H1 (cell line): ENCODE measurements at places on chromosomes 2 and 18.

- H3K36me3 ChIP-seq, result no peaks in the 10 kb centered on the region
- H3K4me1 ChIP-seq, result no peaks in the 10 kb centered on the region
- H3K4me3 ChIP-seq, result no peak overlapping the region
- DNase-seq, result no peak
Observed at GRCh38 chr2:141020346-141020745, 1110.5 kb downstream of the LRP1B start.

DNA sequence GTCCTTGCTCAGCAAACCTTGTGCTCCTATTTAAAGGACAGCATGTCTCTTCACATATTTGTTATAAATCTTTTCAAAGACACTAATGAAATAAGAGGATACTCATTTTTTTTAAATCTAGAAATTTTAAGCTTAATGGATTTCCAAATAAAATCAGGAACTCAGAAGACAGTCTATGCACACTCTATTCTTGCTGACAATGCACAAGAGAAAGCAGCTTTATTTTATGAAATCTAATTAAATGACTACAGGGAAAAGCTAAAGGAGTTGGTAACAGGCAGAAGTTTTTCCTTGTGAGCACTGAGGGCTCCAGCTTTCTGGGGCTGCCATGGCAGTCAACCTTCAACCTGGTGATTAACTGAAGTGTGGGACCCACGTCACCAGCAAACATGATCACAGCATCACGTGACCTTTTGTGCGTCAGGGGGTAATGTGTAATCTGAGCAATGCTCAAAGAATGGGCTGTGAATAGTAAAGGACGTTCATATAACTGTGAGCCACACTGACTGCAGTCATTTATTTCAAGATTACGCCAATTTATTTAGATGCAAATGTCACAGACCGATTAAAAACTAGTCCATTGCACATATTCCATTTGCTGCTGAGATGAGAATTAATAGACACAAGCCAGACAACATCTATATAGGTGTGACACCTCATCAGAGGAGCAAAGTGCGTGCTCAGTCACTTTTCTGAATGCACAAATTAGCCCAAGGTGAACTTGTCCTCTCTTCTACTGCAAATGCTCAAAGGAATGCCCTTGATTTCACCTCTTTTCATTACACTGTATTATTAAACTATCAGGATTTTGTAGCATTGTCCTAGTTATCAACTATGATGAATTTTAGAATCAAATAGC, 11.6 kb upstream of the DNER start:
- H3K4me1 ChIP-seq, result no peaks in the 10 kb centered on the region
- no peak overlapping the region for H3K27ac ChIP-seq
- H3K27me3 ChIP-seq, result no peaks in the 10 kb centered on the region
- no peaks in the 10 kb centered on the region for H3K36me3 ChIP-seq
- no peak overlapping the region for H3K4me3 ChIP-seq

GRCh38 chr2:16728351-16729136, 62.9 kb upstream of the CYRIA start:
- no peak overlapping the region for H3K27ac ChIP-seq
- H3K27me3 ChIP-seq, result no peaks in the 10 kb centered on the region
- H3K4me3 ChIP-seq, result no peak overlapping the region
- H3K36me3 ChIP-seq, result no peaks in the 10 kb centered on the region
- H3K4me1 ChIP-seq, result no peaks in the 10 kb centered on the region

DNA sequence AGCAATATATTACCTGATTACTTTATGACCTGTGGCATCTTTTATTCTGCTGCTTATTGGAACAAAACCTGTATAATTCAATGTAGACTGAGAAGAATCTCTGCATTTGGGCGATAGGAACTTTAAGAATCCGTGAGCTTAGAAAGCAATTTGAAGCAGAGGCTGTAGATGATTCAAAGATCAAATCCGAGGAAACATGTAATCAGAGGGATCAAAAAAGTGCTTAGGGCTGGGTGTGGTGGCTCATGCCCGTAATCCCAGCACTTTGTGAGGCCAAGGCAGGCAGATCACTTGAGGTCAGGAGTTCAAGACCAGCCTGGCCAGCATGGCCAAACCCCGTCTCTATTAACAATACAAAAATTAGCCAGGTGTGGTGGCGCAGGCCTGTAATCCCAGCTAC, 198.4 kb downstream of the MTX2 start:
- no peaks in the 10 kb centered on the region for H3K27me3 ChIP-seq
- no peak for DNase-seq
- no peak overlapping the region for H3K27ac ChIP-seq
- no peaks in the 10 kb centered on the region for H3K36me3 ChIP-seq
- no peaks in the 10 kb centered on the region; the same call in 1 of the 2 replicates for H3K4me1 ChIP-seq
- H3K4me3 ChIP-seq, result no peak overlapping the region

DNA sequence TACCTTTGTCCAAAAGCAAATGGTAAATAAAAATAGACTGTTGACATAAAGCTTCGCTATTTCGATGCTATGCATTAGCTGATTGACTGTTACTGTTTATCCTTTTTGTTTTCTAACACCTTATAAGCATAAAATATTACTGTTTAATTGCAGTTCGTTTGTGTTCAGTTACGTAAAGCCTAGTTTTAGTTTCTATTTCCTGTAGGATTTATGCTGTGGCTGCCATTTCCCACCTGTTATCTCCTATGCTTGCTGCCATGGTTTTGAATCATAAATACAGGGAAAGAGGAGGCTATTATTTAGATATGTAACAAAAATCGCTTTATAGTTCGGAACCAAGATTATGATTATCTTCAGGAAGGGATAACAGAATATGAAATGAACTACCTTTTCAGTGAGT, 3.9 kb downstream of the TANK start:
- H3K36me3 ChIP-seq, result peaks cover 3% of the 10 kb centered on the region; the same call in 1 of the 2 replicates
- no peaks in the 10 kb centered on the region for H3K4me1 ChIP-seq
- H3K27ac ChIP-seq, result no peak overlapping the region
- H3K4me3 ChIP-seq, result no peak overlapping the region
- no peaks in the 10 kb centered on the region for H3K27me3 ChIP-seq

DNA sequence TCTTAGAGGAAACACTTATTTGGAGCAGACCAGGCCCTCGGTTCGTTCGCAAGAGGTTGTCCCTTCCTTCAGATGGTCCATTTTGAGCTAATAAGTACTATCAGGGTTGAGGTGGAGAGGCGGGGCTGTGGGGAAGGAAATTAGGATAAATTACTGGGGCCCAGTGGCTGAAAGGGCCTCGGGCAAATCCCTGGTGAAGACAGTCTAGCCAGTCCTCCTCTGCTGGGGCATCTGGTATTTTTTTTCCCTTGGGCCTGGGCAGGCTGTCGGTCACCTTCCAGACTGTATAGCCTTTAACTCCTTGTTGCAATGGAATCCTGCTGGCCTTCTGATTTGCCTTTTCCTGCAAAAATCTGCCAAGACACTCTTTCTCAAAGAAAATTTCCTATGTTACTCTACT, 1.7 kb upstream of the MYO3B start:
- H3K4me3 ChIP-seq, result no peak overlapping the region
- H3K27me3 ChIP-seq, result no peaks in the 10 kb centered on the region
- DNase-seq, result no peak
- no peaks in the 10 kb centered on the region for H3K36me3 ChIP-seq
- no peak overlapping the region; the same call in 1 of the 2 replicates for H3K27ac ChIP-seq

GRCh38 chr2:183519371-183520056, 395.3 kb downstream of the NUP35 start:
- no peak for DNase-seq
- H3K36me3 ChIP-seq, result no peaks in the 10 kb centered on the region
- H3K4me3 ChIP-seq, result no peak overlapping the region
- H3K4me1 ChIP-seq, result no peaks in the 10 kb centered on the region
- H3K27ac ChIP-seq, result no peak overlapping the region
